ENCODE measurements at places on chromosomes 7 and 10.

DNA sequence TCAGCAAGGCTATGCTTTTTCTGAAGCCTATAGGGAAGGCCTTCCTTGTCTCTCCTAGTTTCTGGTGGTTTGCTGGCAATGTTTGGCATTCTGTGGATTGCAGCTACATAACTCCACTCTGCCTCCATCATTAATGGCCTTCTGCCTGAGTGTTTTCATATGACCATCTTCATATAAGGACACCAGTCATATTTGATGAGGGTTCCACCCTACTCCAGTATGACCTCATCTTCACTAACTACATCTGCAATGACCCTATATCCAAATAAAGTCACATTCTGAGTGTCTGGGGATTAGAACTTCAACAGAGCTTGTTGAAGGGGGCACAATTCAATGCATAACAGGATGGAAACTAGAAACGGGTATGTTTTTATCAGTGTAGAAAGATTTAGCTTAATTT, 22.1 kb downstream of the CAV1 start:
- DNase-seq, result no peak

- no peak for DNase-seq
These were observed 51.0 kb downstream of the AMZ1 start for GRCh38 chr7:2738766-2739549.

GRCh38 chr10:9229702-9230244, 1175.3 kb downstream of the GATA3 start:
- peak; percentile 11 for DNase-seq

DNA sequence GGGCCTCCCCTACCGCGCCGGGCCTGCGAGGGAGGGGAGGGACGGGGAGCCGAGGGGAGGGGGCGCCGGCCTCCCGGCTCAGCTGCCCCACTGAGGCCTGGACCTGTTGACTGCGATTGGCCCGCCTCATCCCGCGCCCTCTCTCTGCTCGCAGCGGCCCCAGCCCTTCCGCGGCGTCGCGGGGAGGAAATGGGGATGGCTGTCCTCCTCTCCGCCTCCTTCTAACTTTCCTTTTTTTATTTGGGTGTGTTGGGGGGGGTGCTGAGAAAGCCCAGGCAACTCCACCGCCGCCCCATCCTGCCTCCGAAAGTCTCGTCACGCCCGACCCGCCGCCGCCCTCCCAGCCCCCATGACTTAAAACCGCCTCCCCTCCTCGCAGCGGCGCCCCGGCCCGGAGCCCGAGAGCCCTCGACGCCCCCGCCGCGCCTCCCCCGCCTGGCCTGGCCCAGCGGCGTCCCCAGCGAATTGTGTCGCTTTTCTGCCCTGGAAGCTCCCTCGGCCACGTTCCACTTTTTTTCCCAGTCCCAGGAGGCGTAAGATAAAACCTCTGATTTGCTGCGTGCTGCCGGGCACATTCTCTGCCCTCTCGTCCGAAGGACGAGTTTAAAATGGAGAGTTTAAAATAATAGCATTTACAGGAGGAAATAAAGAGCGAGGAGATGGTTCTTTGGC, 842 bp upstream of the SKIDA1 start:
- peak; percentile 42 for DNase-seq

DNA sequence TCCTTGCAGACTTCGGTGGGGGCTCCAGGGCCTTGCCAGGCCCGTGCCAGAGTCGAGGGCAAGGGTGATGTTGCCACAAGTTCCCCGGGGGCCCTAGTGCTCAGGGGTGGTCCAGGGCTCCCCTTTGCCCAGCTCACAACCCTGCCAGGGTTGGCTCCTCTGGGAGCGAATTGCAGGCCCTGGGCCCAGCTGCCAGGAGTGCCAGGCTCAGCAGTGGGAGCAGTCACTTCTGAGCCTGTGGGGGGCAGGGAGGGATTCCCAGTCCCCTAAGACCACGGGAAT, 43.8 kb downstream of the TCERG1L start:
- no peak for DNase-seq

- DNase-seq, result no peak
These were observed 307.8 kb downstream of the GPR37 start for GRCh38 chr7:124457841-124458240.

GRCh38 chr10:78924319-78925003, 144.3 kb upstream of the ZMIZ1 start:
- no peak for DNase-seq

DNA sequence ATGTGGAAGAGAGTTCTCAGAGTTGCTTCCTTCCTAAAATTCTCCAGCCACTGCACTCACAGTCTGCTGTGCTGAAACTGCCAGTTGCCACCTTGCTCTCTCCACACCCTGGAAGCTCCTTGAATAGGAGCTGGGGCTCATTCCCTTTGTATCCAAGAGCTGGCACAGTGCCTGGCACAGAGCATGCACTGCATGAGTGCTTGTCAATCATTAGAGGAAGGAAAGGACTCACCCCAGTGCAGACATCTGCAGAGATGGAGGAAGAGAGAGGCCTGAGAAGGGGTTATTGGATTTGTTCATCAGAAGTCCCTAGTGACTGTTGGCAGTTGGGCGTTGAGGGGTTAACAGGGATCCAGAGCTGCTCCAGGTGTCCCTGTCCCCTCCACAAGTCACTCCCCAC, 41.7 kb upstream of the DUSP5 start:
- no peak for DNase-seq

DNA sequence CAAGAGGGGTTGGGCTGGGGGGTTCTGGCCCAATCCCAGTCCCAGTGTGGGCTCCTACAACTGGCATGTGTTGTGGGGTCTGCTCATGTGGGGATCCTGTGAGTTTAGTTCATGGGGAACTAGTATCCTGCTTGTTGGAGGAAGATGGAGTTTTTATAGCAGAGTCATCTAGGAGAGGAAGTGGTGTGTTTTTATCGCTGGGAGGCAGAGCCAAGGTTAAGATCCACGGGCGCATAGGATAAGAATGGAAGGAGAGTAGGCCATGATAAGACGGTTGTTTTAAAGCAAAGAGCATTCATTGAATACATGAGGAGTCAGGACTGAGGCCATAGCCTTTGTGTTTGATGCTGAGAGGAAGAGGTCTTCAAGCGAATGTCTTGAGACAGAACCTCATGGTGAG, 211.6 kb upstream of the COBL start:
- no peak for DNase-seq

DNA sequence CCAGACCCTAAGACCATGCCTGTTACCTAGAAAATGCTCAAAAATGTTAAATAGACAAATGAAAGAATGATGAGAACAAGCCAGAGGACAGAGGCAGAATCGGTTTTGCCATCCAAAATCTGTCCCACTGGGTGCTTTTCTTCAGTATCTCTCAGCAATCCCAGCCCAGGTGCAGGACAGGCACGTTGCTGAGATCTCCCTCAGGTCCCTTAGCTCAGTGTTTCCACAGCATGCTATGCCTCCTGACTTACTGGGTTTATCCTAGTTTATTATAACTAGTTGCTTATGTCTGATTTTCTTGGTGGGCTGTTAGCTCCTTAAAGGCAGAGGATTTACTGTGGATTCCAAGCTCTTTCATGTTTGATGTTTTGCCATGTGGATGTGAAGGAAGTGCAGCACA, 20.3 kb downstream of the CPED1 start:
- DNase-seq, result no peak

- no peak for DNase-seq
These were observed 222.3 kb downstream of the SUGCT start for GRCh38 chr7:40356871-40357709.

DNA sequence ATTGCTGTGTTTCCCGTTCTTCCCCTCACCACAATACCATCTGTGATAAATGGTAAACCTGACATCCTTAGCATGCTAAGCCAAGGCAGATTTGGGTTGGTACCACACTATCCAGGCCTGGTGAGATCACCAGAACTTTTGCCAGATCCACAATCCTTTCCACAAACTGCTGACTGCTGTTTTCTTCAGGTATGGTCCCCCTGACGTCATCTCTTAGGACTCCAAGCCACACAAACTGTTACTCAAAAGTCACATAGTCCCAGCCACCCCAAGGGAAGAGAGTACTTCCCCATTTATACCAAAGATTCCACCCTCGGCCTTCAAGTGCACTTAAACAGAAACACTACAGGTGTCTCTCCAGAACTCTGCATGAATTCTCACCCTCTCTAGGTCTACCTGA, 34.8 kb downstream of the SLC25A13 start:
- no peak for DNase-seq

- no peak for DNase-seq
These were observed 17.2 kb upstream of the EIF5AL1 start for GRCh38 chr10:79494871-79495705.

DNA sequence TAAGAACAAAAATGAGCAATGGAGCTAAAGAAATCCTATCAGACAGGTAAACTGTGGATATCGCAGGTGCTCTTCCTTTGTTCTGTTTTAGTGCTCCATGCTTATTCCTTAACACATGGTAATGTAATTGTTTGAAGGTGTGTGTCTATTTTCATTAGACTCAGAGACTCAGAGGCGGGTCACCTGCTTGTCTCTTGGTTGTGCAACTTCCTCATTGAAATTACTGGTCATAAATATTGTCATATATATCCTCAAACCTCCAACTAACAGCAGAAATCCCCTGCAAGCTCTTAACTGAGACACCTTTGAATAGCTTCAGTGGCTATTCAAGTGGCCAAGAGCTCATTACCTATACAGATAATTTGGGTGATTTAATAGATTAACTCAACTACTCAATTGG, 177.2 kb downstream of the PTN start:
- no peak for DNase-seq

GRCh38 chr10:126481181-126481580, 92.9 kb upstream of the ADAM12 start:
- no peak for DNase-seq

All from T-helper 1 cell (primary cell).